ENCODE measurements at places on chromosomes 7 and 10.

- DNase-seq: peak; percentile 41
Observed at GRCh38 chr7:101564778-101565211, 64.3 kb downstream of the MYL10 start.

DNA sequence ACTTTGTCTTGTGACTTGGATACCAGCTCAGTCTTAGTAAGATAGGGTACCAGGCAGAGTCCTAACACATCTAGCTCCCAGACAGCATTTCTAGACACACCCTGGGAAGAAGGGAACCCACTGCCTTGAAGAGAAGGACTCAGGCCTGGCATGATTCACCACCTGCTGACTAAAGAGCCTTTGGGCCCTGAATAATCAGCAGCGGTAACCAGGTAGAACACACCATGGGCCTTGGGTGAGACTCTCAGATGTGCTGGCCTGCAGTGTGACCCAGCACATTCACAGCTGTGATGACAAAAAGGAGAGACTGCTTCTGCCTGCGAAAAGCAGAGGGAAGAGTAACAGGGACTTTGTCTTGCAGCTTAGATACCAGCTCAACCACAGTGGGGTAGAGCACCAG is 10.4 kb upstream of the TNKS2 start:
- no peak for DNase-seq

DNA sequence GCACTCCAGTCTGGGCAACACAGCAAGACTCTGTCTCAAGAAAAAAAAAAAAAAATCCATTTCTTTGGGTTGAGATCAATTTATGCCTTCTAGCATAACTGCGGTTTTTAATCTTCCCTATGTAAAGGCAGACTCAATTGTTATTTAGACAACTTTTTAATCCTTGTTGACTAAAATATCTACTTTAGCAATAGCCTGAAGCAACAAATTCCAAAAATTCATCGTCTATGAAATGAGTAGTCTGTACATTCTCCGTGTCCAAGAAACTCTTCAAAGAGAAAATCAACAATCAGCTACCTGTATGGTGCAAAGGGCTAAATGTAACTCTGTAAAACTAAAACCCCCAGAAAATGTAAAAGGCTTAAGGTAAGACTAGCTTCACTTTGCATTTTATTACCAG is 22.8 kb downstream of the LAMB1 start:
- no peak for DNase-seq

DNA sequence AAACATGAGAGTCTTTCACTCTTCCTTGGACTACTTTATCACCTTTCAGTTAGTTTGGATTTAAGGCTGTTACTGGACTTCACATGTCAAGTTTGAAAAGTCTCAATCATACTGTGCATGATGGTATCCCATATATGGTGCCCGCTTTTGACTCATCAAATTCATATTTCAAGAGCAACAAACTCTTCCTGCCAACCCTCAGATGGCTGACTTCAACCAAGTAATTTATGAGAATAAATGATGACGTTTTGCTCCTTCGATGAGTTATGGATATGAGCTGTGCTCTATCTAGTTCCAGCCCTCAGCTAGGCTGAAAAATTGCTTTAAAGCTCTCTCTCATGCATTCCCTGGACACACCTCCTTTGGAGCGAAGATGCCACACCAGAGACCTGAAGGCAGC is 110.3 kb upstream of the RSU1 start:
- DNase-seq: no peak

DNA sequence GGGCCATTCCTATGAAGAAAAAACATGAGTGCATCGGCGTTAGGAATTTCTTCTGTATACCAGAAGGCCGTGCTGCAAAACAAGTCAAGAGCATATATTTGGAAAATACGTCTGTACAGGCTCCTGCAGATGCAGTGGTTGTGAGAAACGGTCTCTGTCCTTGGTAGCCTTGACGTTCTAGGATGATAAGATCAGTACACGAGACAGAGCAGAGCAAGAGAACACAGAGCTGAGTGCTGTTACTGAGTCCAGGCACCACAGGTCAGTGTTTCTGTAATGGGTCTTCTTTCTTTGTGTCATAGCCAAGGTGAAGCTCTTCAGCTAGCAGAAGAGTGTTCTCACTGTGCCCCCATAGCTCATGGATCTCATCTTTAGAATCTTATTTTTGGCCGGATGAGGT is 62.8 kb downstream of the WDR37 start:
- no peak for DNase-seq

DNA sequence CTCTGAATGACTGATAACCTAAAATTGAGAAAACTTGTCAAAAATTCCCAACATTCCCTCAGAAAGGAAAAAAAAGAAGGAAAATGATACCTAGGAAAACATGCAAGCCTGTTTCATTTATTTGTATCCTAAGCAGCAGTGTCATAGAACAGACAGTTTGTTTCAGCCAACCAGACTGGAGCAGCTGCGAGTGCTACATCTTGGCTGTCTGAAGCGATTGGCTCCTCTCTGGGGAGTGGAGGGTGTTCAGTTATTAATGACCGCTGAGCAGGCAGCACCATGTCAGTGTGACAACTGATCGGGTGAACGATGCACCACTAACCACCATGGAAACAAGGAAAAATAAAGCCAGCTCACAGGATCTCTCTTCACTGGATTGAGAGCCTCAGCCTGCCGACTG is at the start of gene LRRN3:
Gene LRRN3 (plus strand): TSS at position 282 of the 400 bp plus-strand sequence. CDS start 31,646 bp downstream, outside the sequence.
- DNase-seq: no peak

Measured in NCI-H1930 (cell line).